Vagina (tissue), 2 donors: ENCODE measurements at places on chromosomes 12 and 14.

- no peak for DNase-seq
Measured at GRCh38 chr12:20403230-20403629, 34.9 kb downstream of the PDE3A start.

- DNase-seq, result no peak
Measured at GRCh38 chr12:31226639-31227038, 99.3 kb downstream of the SINHCAF start.

GRCh38 chr14:27242874-27243273 is 645.0 kb upstream of the NOVA1 start:
- no peak for DNase-seq

- DNase-seq, result no peak
Measured at GRCh38 chr14:68363843-68364767, 428.8 kb downstream of the ZFP36L1 start.

GRCh38 chr12:11078246-11078645 is 13.9 kb downstream of the TAS2R43 start:
- DNase-seq, result no peak

- DNase-seq, result no peak
Measured at GRCh38 chr14:61866932-61867920, 105.0 kb downstream of the SNAPC1 start.

- no peak for DNase-seq
Measured at GRCh38 chr12:132427999-132428935, 61.7 kb upstream of the FBRSL1 start.

DNA sequence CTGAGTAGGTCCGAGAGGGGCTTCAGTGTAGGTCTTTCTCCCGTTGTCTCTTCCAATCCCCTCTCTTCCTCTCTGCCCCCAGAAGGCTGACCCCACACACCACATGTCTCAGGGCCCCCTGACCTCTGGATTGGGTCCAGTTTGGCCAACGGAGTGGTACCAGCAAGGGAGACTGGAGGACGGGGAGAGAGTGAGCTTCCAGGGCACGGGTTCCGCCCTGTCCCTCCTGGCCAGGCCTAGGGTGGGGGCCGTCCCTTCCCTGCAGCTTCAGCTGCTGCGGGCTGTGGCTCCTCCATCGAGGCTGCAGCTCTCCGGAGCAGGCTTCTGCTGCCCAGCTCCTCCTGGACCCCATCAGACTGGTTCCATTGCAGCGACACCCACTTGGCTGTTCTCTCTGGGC is 17.4 kb downstream of the FZD10 start:
- DNase-seq, result no peak

- DNase-seq, result no peak
Measured at GRCh38 chr12:108985750-108986149, 35.1 kb downstream of the SVOP start.

GRCh38 chr12:62725781-62726180 is 209.2 kb downstream of the PPM1H start:
- DNase-seq, result no peak

GRCh38 chr12:94590428-94590827 is 59.9 kb downstream of the TMCC3 start:
- DNase-seq, result no peak

- no peak for DNase-seq
Measured at GRCh38 chr12:92568691-92569090, 134.1 kb upstream of the PLEKHG7 start.

DNA sequence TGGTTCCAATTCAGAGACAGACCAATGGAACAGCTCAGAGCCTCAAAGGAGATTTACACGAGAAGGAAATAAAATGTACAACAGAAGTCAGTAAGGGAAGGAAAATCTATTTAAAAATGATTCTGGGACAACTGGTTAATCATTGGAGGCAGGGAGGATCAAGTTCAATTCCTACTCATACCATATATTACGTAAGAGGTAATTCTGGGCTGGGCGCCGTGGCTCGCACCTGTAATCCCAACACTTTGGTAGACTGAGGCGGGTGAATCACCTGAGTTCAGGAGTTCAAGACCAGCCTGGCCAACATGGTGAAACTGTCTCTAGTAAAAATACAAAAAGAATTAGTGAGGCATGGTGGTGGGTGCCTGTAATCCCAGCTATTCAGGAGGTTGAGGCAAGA is 36.7 kb upstream of the PITPNM2 start:
- DNase-seq, result no peak

- DNase-seq, result no peak
Measured at GRCh38 chr12:29719381-29719780, 64.4 kb downstream of the TMTC1 start.
